Glomerular endothelial cell (primary cell): ENCODE measurements at places on chromosomes 5 and 9.

- no peak for DNase-seq
Measured at GRCh38 chr9:90901933-90902332, 100.3 kb downstream of the SYK start.

- no peak for DNase-seq
Measured at GRCh38 chr9:38153152-38153909, 84.3 kb upstream of the SHB start.

DNA sequence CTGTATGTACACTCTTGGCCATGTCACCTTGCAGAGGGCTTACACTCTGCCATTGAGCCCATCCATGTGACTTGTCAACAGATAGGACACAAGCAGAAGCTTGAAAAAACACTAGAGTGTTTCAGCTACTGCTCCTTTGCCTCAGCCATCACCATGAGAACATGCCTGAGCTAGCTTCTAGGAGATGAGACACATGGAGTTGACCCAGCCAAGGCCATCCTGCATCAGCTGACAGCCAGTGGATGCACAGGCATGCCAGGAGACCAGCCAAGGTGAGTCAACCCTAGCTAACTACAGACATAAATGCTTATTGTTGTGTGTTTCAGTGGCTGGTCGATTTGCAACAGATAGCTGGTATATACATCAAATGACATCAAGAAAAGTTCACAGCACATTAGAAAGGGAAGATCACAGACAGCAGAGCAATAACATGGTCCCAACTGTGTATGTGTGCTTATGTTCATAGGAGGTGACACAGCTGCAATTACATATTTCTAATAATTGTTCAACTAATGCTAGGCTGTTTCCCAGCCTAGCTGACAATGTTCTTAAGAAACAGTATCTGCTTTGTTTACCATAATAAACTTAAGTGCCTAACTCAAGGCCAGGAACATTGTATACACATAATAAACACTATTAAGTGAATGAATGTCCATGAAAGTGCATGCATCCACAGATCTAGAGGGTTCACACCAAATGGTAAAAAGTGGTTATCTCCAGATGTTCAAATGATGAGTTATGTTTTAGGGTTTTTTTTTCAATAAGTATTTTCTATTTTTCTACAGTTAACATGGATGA lies 105.7 kb downstream of the SPOCK1 start:
- no peak for DNase-seq

- no peak for DNase-seq
Measured at GRCh38 chr9:130763331-130764171, 70.0 kb downstream of the EXOSC2 start.

DNA sequence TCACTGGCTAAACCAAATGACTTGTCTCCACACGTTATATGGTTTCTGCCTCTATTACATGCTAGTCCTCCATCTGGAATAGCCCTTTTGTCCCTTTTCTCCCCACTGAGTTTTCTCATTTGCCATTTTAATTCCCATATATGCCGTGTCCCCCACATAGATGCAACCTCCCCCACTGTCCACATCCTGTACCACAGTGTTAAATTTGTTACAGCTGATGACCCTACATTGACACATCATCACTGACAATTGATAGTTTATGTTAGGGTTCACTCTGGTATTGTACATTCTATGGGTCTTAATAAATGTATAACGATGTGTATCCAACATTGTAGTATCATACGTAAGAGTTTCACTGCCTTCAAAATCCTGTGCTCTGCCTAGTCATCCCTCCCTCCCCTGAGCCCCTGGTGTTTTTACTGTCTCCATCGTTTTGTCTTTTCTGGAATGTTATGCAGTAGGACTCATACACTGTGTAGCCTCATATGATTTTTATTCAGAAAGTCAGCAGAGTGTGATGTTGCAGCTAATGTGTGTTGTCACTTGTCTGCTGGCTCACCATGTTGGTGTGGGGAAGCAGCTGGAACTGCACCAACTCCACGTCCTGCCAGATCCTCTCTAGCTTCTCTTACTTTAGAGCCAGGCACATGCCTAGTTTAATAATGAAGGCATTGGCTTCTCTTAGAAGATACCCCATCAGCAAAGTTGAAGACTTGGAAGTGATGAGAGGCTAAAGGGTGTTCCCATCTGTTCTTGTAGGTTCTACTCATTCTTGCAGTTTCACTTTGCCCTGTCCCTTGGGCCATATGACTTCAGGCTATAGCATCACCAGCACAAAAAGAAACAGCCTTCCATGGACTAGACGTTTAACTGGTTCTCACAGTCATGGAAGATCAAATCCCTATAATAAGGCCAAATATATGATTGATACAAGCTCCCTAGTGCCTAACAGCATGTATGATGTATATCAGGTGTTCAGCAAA lies 30.2 kb downstream of the LRRC70 start:
- no peak for DNase-seq
